HT-29 (cell line): ENCODE measurements at places on chromosomes 2 and 18. TPM values are rescaled to one million over a fixed set of nuclear protein-coding genes. Genes with fewer than 3 reads are reported as not detected.

MROH2A gene
- total RNA-seq = 2.4 and 2.8 TPM in 2 replicates

HOXD3 gene
- total RNA-seq = not detected in 2 replicates

CCBE1 gene
- total RNA-seq = not detected in 2 replicates

SP140L gene
- total RNA-seq = 2.7 and 3.5 TPM in 2 replicates

DNA sequence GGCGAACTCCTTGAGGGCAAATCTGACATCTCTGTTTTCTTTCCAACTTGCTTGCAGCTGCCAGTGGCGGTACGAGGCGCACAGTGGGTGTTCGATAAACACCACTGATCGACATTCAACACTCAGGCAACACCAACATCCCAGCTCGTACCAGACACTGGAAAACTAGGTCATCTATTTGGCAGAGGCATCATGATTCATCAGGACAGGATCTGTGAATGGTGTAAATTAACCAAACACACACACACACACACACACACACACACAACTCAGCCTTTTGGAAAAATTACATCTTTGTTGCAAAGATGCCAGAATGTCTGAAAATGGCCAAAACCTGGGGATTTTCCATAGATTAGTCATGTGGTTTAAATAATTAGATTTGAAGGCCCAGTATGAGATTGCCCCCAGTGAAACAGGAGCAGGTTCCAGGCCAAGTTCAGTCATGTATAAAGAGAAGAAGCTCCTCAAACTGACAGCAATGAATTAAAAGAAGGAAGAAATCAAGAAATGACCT lies 150.5 kb upstream of the NCKAP5 start:
- DNase-seq = no peak

DNA sequence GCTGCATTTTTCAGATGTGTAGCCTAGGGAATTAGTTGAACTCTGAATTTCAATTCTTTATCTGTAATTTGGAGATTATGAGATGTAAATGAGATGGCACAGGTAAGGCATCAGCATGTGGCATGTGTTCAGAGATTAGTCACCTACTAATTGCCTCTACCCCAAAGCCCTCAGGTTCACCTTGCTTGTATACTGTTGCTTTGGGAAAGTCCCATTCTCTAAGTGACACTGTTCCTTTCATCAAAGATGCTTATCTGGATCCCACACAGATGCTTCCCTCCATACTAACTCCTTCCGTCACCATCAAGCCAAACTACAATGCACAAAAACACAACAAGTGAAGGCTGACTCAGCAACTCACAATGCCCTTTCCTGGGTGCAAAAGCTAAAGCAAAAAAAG lies 143.7 kb downstream of the LRATD1 start:
- no peak for DNase-seq

GRCh38 chr2:64825831-64826491 lies 163.2 kb upstream of the SLC1A4 start:
- no peak for DNase-seq

DNA sequence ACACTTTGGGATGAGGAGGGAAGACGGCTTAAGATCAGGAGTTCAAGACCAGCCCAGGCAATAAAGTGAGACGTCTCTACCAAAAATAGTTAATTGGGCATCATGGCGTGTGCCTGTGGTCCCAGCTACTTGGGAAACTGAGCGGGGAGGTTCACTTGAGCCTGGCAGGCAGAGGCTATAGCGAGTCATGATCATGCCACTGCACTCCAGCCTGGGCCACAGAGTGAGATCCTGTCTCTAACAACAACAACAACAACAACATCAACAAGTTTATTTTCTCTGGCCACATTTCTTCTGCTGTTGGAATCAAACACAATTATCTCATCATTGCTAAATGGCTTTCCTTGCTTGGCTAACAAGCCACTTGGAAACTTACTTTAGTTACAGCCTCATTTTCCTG lies 13.4 kb downstream of the NIFK start:
- no peak for DNase-seq

DNA sequence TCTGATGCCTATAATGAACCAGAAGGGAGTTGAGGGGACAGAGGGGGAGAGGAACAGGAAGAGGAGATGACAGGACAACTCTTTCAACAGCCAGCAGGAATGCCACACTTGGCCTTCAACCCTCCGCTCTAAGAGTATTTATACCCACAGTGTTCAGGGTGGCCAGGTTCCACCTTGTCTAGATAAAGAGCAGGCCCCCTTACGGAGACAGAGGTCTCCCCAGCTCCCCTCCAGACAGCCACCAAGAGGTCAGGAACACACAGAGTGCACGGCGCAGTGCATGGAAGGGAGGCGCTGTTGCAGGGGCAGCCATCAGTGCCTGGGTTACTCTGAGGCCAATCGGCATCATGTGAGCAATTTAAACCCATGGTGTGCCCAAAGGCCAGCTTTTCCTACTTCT lies 176.9 kb downstream of the SMAD7 start:
- DNase-seq = no peak

GRCh38 chr2:166042356-166042755 lies 85.5 kb downstream of the SCN1A start:
- DNase-seq = no peak

DNA sequence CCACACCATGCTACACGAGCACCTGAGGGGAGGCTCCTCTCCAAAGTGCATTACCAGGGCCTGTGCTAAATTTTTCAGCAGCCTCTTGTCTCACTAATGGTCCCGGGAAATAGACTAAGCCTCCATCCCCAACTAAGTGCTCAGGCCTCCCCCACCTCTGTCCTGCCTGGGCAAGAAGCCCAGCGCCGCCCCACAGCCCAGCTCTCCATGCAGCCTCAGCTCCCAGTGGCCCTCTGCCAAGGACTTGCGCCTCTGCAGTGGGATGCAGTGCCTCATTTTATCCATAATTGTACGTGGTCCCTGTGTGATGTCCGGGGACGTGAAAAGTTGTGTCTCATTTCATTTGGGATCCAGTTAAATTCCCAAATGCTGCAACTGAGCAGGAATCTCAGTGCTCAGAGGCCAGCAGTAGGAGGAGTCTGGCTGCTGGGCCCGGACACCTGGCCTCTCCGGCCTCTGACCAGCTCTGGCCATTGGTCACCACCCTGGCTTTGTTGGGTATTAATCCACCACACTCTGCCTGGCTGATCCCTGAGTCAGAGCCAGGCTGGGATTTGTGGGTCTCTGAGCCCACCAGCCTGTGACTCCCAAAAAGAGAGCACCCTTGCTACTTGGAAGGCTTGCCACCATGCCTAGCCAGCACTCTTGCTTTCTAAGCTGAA lies 11.4 kb upstream of the STEAP3 start:
- DNase-seq = no peak

DNA sequence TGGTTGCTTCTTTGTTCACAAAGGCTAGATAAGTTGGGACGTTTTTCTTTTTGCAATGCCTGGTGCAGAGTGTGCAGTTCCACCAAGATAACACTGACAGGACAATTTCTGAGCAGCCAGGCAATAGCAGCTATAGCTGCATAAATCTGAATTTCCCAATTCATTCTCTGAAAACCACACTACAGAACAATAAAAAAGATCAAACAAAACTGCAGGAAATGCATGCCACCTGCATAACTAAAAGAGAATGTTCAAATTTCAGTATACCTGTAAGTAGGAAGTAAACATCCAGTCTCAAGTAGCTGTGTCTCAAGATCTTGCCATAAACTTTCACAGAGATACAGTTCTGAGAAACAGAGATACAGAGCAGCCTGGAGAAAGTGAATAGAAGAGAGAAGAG lies 5.3 kb upstream of the KCTD18 start:
- DNase-seq = no peak

- no peak for DNase-seq
These were observed 1.0 kb downstream of the HOXD9 start for GRCh38 chr2:176123411-176124109.

GRCh38 chr2:205889114-205889513 lies 196.9 kb downstream of the INO80D start:
- peak; percentile 22 for DNase-seq

DNA sequence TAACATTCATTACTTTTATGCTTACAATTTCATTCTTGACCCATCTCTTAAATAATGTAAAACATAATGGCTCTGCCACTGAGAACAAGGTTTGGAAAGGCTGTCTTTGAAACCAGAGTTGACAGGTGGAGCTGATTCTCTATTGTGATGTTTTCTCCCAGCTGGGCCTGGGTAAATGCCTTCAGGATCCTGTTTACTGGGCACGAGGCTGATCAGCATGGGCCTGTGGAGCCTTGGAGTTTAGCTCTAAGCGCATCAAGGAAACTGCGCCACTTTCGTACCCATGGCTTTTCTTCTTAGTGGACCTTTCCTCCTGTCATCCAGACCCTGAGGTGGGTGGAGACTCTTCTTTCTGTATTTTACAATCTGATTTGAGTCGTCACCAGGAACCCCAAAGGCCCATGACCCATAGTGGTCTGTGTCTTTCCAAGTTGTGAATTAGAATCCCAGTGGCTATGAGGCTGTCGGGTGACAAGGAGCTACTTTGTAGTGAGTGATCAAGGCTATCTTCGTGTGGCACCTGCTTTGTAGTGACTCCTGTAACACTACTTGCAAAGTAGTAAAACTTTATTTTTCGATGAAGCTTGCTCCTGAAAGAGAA lies 123.1 kb downstream of the LPIN1 start:
- no peak for DNase-seq

GRCh38 chr2:237671466-237672138 lies 44.2 kb downstream of the LRRFIP1 start:
- DNase-seq = no peak

DNA sequence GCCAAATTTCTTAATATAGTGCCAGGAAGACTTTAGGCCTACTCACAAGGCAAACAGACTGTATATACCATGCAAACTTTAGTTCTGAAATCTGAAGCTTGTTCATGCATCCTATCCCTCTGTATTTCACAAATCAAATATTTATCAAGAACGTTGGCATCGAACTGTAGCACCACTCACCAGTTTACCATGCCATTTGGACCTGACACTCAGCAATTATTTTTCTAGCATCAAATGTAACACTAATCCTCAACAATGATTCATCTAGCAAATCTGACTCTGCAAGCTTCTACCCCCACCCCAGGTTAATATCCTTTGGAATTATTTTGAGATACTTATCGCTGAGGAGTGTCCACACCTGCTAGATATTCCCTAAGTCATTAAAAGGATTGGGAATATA lies 1506.6 kb downstream of the LRP1B start:
- DNase-seq = no peak

- no peak for DNase-seq
These were observed 10.3 kb upstream of the PDK1 start for GRCh38 chr2:172545408-172546075.

GRCh38 chr2:234998404-234999211 lies 46.8 kb downstream of the SH3BP4 start:
- DNase-seq = no peak

DNA sequence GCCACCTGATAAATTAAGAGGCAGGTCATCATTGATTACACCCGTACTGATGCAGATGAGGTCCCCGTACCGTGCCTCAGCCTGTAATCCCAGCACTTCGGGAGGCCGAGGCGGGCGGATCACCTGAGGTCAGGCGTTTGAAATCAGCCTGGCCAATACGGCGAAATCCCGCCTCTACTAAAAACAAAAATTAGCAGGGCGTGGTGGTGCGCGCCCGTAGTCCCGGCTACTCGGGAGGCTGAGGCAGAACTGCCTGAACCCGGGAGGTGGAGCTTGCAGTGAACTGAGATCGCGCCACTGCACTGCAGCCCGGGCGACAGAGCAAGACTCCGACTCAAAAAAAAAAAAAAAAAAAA lies 683 bp upstream of the ENOSF1 start:
- no peak for DNase-seq

DNA sequence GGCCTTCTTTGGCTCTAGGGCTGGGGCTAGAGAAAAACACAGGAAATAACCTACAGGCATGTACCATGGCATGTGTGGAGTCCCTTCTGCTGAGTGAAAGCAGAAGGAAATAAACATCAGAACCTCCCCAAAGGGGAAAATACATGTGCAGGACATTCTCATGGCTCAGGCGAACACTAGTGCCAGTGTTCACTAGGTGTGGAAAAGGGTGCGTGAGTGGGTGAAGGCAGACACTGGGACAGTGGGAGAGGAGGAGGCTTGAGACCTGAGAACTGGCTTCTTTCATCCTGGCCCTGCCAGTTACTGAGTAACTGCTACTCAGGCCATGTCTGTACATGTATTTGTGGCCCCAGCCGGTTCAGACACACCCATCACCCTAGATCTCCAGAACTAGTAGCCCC lies 268.2 kb downstream of the PRKCE start:
- DNase-seq = no peak

- DNase-seq = no peak
These were observed 394.2 kb downstream of the CLIP4 start for GRCh38 chr2:29509397-29509796.

DNA sequence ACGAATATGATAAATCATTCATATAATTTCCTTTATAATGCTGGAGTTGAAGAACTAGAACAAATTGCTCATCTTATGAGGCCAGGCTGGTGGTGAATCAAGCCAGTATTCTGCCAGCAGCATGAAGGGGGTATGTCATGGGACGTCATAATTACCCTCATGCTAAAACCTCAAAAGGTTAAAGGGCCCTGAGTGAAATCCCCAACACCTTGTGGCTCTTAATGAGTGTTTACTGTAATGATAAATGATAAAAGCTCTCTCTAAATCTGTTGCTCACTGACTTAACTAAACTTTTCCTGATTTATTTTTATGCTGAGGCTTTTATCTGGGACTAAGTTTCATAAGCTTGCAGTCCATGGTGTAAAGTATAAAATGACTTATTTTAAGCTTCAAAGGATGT lies 18.3 kb upstream of the NEDD4L start:
- DNase-seq = no peak
